ENCODE measurements at places on chromosomes 1 and 21. TPM values are rescaled to one million over a fixed set of nuclear protein-coding genes. Genes with fewer than 3 reads are reported as not detected.

The F3 gene
- total RNA-seq: 8.8 TPM

DNA sequence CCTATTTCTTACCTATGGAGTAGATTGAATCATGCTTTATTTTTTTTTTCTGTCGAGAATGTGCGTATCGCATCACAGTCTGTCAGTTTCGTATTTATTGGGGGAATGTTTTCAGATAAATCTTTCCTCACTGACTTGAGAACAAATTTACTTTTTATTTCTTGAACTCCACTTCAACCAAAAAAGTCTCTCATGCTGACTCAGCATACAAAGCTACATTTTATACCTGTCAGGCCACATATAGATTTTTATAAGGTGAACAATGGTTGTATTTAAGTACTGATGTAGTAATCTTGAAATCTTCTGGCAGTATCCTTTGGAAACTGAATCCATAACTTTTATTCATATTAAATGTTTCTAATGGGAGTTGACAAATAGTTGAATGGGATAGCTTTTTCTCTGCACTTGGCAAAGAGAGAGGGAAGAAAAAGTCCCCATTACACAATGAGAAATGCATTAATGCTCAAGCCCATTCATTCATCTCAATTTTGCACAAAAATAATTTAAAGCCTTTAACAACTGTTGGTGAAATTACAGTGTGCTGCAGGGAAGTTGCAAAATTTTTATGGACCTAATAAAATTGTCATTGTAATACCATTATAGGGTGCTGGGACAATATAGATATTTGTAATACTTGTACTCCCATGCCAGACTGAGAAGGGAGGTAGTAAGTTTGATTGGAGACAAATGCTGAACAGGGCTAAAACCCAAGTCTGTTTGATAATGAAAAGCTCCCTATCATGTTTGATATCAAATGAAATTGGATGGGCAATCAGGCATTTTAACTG lies 367.6 kb downstream of the HLX start:
- no peak for DNase-seq
- H3K4me3 ChIP-seq: no peak overlapping the region
- H3K27ac ChIP-seq: no peak overlapping the region
- no peaks in the 10 kb centered on the region for H3K27me3 ChIP-seq
- H3K36me3 ChIP-seq: no peaks in the 10 kb centered on the region

GRCh38 chr1:55309053-55309452 lies 93.9 kb upstream of the USP24 start:
- DNase-seq: no peak
- no peaks in the 10 kb centered on the region for H3K27me3 ChIP-seq
- H3K4me3 ChIP-seq: no peak overlapping the region
- H3K27ac ChIP-seq: no peak overlapping the region
- no peaks in the 10 kb centered on the region for H3K4me1 ChIP-seq

DNA sequence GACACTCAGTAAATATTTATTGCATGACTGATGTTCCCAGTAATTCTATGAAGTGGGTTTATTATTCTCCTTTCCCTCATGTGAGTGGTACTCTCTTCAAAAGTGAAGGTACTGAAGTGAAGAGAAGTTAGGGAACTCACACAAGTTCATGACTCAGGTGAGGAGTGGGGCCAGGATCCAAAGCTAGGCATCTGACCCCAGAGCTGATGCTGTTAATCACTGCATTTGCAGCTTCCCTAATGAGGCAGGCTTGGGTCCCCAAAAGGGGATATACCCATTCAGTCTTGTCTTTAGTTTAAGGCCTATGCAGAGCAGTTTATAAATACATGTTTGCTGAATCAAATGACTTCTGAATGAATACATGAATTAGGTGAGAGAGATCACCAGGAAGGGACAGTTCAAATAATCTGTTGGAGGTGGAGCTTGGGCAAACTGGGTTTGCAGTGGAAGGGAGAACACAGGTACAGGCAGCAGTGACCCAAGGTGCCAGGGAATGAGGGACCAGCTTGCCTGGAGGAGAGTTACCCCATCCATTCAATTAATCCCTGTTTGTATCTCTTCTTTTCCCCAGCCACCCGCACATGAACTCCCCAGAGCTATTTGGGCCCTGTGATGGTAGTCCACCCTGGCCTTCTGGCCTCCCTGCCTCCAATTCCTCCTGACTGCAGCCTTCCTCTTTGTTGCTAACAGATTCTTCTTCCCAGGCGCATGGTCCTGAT lies 2.0 kb downstream of the CD58 start:
- H3K27ac ChIP-seq: no peak overlapping the region
- DNase-seq: no peak
- no peaks in the 10 kb centered on the region for H3K36me3 ChIP-seq
- H3K4me1 ChIP-seq: peaks cover 4% of the 10 kb centered on the region

The ZBTB37 gene
- 19.1 TPM for total RNA-seq

DNA sequence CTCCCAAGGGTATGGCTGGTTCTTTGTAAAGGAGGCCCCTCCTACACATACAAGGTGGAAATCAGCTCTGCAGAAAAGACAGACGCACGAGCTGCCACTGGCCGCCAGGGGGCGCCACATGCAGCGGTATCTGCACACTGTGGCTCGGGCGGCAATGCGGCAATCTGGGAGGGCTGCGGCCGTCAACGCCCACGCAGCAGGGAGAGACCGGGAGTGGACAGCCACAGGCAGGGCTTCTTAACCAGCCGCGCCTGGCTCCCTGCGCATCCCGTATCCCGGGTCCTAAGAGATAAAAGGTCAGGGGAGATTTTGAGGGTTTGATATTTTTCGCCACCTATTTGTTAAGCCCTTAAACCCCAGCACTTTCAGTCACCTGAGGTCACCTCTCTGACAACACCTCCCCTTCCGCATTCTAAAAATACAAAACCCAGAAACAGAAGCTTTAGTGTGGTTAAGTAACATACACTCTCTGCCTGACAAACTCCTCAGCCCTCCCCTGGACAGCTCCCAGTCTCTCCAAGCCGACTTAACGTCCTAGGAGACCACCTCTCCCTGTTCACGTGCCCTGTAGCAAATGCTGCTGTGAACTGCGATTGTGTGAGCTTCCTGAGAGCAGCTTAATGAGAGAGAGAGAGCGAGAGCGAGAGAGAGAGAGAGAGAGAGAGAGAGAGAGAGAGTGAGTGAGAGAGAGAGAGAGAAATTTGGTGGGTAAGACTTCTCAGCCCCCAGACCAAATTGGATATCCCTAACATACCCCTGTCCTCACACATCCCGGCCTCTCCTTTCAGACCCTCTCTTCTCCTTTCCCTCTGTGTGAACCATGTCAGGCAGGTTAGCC lies 13.5 kb upstream of the KCNA2 start:
- no peak overlapping the region for H3K27ac ChIP-seq
- H3K36me3 ChIP-seq: no peaks in the 10 kb centered on the region
- H3K4me1 ChIP-seq: peaks cover 6% of the 10 kb centered on the region
- peak; percentile 90 for DNase-seq

DNA sequence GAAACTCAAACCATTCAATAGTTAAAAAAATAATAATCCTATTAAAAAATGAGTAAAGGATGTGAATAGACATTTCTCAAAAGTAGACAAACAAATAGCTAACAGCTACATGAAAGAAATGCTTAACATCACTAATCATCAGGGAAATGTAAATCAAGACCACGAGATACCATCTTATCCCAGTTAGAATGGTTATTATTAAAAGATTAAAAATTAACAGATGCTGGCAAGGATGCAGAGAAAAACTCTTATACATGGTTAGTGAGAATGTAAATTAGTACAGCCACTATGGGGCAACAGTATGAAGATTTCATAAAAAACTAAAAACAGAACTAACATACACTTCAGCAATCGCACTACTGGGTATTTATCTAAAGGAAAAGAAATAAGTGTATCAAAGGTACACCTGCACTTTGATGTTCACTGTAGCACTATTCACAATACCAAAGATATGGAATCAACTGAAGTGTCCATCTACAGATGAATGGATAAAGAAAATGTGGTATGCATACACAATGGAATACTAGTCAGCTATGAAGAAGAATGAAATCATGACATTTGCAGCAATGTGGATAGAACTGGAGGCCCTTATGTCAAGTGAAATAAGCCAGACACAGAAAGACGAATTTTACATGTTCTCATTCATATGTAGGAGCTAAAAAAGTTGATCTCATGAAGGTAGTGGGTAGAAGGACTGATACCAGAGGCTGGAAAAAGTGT lies 117.9 kb downstream of the ACBD6 start:
- no peak overlapping the region for H3K4me3 ChIP-seq
- H3K27ac ChIP-seq: no peak overlapping the region
- no peaks in the 10 kb centered on the region for H3K27me3 ChIP-seq
- H3K36me3 ChIP-seq: no peaks in the 10 kb centered on the region

The SLC22A15 gene
- 9.8 TPM for total RNA-seq

GRCh38 chr1:220754212-220754917 lies 6.2 kb downstream of the MTARC2 start:
- peak; percentile 88 for DNase-seq
- H3K36me3 ChIP-seq: peaks cover 20% of the 10 kb centered on the region
- peak overlapping the region; percentile 10 for H3K27ac ChIP-seq
- no peaks in the 10 kb centered on the region for H3K27me3 ChIP-seq
- H3K4me3 ChIP-seq: no peak overlapping the region

The PLA2G2D gene
- total RNA-seq: 1.1 TPM

- H3K27ac ChIP-seq: no peak overlapping the region
- H3K4me3 ChIP-seq: no peak overlapping the region
- H3K4me1 ChIP-seq: no peaks in the 10 kb centered on the region
Measured at GRCh38 chr1:154663471-154664060, 55.6 kb upstream of the ADAR start.

DNA sequence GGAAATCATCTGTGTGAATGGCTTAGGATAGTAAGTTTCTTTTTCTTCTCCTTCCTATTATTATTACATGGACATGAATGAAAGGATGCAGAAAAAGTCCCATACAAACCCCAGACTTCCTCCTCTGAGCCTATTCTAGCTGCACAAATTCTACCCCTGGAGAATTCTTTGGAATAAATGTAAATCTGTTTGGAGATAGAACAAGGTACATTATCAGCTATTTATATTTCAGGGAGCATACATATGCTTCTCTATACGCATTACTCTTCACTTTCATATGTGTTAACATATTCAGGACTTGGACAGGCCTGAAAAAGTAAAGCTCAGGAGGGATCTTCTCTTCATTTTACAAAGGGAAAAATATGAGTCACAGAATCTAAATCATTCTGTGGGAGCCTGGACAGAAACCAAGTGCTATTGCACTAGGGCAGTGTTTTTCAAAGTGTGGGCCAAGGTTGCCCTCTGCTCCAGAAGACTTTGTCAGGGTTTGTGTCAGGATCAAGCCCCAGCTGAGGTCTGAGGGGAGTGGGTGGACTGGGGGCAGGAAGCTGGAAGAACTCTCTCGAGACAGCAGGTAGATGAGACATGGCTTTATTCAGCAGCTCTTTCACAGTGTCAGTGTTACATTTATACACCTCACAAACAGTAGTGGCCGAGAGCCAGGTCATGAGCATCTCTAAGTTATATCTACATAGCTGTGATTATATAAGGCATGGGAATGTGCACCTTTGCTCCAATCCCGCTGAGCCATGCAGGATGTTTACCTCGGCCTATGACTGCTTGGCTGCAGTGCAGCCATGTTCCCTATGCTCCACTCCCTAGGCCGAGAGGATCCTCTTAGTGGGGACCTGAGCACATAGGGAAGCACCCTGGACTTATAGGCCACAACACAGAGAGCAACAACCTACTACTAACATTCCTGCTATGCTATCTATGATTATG lies 114.3 kb downstream of the GDAP2 start:
- DNase-seq: no peak
- no peak overlapping the region for H3K27ac ChIP-seq
- no peaks in the 10 kb centered on the region for H3K27me3 ChIP-seq
- no peak overlapping the region for H3K4me3 ChIP-seq
- no peaks in the 10 kb centered on the region for H3K4me1 ChIP-seq

DNA sequence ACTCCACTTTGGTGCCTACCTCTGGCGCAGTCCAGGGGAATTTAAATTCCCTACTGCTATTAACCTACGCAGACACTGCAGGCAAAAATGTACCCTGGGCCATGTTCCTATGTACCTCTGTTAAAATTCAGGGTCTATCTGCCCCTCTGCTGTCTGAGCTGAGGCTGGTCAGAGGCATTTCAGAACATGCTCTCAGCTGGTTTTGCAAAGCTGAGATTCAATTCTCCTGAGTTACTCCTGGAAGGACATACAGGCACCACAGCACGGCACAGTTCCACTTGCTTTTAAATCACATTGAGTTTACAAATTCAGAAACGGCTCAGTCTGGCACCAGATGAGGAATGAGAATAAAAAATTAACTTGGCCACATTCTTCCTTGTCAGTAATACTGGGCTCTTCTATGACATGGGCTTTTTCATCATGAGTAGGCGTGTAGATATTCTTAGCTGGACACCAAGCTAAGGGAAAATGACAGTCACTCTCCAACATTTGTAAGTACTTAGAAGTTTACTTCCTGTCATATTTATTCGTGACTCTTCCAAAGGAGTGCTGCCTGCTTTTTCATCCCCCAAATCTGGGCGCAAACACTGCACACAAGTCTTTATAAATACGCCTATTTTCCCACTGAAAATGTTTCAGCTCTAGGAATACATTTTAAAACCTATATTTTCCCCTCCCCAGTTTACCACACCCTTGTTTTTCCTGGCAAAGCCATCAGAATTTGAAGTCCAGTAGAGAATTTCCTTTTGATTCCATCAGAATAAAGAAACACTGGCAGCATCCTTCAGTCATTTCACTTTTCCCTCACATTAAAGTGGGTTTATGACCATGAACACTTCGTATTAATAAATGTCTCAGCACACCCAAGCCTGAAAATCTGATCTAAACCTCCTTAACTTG lies 1.9 kb downstream of the C1orf198 start:
- no peaks in the 10 kb centered on the region for H3K36me3 ChIP-seq
- peaks cover 31% of the 10 kb centered on the region for H3K4me1 ChIP-seq

DNA sequence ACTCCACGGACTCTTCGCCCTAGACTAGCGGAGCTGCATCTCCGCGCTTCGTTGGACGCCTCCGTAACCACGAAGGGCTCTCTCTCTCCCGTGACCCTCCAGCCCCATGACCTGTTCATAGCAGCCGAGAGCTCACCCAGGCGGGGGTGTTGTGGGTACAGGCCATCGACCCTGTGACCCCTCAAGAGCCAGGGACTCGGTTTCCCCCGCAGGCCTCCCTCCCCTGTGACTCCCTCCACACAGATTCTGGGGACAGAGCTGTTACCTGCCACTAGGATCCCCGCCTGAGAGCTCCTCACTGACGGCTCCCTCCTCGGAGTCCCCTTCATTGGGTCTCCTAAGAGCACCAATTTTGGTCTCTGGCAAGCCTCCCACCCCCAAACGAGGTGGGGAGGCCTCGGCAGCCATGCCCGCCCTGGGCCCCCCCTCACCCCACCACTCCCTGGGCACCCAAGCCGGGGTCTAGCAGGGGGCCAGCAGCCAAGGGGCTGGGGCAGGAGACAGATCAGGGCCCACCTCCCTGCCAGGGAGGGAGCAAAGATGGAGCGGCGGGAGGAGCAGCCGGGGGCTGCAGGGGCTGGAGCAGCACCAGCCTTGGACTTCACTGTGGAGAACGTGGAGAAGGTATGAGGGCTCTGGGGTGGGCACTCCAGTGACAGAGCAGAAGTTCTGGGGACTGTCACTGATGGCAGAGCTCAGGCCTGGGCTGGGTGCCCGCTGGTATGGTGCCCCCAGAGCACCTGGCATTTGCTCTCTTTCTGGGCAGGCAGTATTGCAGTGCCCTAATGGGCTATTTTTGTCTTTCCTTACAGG lies 517 bp downstream of the IPO13 start:
- peaks cover 12% of the 10 kb centered on the region for H3K36me3 ChIP-seq
- H3K4me1 ChIP-seq: no peaks in the 10 kb centered on the region
- H3K27me3 ChIP-seq: no peaks in the 10 kb centered on the region
- H3K27ac ChIP-seq: peak overlapping the region; percentile 99

- no peak overlapping the region for H3K4me3 ChIP-seq
- H3K36me3 ChIP-seq: no peaks in the 10 kb centered on the region
- H3K4me1 ChIP-seq: no peaks in the 10 kb centered on the region
- no peak for DNase-seq
- H3K27ac ChIP-seq: no peak overlapping the region
Measured at GRCh38 chr1:213138391-213138790, 87.3 kb downstream of the RPS6KC1 start.

Measured in kidney (tissue), 22 donors.